ENCODE measurements at places on chromosomes 16 and 17.

DNA sequence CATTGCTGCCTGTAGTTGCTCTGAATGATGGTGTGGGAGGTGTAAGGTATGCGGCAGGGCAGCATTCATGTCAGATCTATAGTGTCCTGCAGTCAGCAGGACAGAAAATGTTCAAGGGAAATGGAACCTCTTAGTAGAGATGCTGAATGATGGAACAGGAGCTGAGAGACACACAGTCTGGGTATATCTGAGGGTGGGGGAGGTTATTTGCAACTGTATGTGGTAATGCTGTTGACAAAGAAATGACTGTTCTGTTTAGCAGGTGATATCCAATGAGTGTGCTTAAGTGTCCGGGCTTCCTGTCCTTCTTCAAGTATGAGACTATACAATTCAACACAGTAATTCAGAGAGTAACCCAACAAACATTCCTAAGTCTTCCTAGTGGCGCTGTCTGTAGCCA, 46.6 kb downstream of the STH start:
- no peak for DNase-seq

GRCh38 chr17:850851-851763, 69.0 kb downstream of the MRM3 start:
- peak; percentile 61 for DNase-seq

DNA sequence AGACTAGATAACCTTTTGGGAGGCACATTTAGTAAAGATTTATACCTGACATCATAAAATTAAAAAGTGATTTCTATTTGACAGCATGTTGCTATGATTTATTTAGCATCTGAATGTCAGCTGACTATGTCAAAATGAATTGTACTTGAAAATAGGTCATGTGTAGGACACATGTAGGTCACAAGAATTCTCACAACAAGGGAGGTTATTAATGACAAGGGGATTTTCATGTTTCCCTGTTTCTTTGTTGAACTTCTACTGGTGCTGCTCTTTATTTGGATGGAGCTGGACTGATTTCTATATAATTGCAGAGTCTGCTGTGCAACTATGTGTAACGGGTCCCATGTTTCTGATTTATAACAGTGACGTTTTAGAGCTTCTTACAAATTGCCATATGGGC, 144.4 kb downstream of the CNTNAP4 start:
- no peak for DNase-seq

GRCh38 chr16:49618955-49619354, 237.0 kb downstream of the ZNF423 start:
- DNase-seq: no peak

- DNase-seq: no peak
These were observed 45.0 kb downstream of the SOST start for GRCh38 chr17:43713494-43714162.

GRCh38 chr17:47966079-47966519, 4.8 kb upstream of the CDK5RAP3 start:
- DNase-seq: no peak

GRCh38 chr17:9007052-9007714, 14.1 kb upstream of the NTN1 start:
- DNase-seq: no peak

- peak; percentile 94 for DNase-seq
These were observed 147.4 kb upstream of the TBX2 start for GRCh38 chr17:61251939-61252865.

- no peak for DNase-seq
These were observed 30.5 kb downstream of the NSMCE1 start for GRCh38 chr16:27238016-27238587.

DNA sequence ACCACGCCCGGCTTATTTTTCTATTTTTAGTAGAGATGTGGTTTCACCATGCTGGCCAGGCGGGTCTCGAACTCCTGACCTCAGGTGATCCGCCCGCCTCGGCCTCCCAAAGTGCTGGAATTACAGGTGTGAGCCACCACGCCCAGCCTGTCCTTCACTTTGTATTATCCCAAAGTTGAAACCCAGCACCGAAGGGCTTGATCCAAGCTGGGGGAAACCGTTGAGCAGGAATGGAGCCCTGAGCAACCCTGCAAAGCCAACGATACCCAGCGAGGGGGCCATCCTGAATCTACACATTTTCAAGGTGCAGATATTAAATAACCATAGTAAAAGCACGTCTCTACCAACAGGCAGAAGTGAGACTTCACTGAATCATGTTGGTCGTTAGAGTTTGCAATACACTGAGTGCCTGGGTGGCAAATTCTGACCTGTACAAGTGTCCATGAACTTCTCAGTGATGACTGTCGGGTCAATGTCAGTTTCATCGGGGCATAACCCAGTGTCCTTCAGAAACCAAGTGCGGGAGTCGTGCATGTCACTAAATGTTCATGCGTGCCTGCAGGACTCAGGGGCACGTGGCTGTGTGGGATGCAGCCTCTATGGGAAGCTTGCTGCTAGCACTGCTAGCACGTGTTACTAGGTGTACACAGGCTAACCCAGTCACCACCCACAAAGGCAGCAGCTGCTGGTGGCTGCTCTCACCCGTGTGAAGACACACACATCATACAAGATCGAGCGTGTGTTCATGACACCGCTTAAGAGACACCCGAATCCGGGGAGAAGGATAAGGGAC, 10.5 kb upstream of the RBFOX3 start:
- DNase-seq: no peak

DNA sequence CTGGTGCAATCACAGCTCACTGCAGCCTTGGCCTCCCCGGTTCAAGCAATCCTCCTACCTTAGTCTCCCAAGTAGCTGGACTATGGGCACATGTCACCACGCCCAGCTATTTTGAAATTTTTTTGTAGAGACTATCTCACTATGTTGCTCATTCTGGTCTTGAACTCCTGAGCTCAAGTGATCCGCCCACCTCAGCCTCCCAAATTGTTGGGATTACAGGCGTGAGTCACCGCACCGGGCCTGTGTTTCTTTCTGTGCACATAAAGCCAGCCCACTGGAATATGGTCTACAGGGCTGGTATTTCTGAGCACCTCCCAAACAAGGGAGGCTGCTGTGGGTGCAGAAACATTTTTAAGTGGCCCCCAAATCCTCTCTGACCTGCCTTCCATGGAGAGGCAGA, 8.4 kb downstream of the TMEM95 start:
- DNase-seq: no peak

DNA sequence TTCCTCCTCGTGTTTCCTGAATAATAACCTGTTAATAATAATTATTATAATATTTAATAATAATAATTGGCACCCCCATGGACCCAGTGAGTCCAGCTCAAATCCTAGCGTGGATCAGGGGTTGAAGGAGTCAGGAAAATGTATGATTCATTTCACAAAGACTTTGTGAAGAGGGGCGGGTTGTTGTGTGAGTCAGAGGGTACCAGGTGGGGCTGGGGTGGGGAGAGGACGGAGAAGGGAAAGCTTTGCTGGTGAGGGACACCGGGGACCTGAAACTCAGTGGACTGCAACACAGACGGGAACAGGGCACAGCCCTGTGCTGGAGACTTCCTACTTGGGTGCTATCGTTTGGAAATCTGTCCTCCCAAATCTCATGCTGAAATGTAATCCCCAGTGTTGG, 3.1 kb upstream of the ADORA2B start:
- DNase-seq: no peak

DNA sequence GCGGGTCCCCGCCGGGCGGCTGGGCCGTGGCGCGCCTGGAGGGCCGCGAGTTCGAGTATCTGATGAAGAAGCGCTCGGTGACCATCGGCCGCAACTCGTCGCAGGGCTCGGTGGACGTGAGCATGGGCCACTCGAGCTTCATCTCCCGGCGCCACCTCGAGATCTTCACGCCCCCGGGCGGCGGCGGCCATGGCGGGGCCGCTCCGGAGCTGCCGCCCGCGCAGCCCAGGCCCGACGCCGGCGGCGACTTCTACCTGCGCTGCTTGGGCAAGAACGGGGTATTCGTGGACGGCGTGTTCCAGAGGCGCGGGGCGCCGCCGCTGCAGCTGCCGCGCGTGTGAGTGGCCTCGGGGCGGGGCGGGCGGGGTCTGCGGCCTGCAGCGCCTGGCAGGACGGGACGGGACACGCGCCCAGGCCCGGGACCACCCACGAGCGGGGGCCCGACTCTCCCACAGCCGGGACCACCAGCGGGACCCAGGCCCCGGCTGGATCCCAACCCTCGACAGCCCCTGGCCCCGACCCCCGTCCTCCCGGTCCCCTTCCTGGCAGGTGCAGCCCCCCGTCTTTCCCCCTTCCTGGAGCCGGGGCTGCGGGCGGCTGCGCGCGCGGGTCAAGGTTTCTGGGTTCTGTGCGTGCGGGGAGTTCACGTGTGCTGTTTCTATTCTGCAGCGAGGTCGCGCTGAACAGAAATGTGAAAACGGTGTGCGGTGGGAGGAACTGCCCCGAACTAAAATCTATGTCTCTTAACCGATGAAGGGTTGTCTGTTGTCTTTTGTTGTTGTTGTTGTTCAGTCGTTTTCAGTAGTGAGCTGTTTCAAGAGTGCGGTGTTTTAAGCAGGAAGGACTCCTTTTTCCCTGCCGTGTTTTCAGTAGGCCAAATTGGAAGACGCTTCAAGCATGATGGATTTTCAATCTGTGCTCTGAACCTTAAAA, 705 bp downstream of the FOXK2 start:
- DNase-seq: peak; percentile 48

DNA sequence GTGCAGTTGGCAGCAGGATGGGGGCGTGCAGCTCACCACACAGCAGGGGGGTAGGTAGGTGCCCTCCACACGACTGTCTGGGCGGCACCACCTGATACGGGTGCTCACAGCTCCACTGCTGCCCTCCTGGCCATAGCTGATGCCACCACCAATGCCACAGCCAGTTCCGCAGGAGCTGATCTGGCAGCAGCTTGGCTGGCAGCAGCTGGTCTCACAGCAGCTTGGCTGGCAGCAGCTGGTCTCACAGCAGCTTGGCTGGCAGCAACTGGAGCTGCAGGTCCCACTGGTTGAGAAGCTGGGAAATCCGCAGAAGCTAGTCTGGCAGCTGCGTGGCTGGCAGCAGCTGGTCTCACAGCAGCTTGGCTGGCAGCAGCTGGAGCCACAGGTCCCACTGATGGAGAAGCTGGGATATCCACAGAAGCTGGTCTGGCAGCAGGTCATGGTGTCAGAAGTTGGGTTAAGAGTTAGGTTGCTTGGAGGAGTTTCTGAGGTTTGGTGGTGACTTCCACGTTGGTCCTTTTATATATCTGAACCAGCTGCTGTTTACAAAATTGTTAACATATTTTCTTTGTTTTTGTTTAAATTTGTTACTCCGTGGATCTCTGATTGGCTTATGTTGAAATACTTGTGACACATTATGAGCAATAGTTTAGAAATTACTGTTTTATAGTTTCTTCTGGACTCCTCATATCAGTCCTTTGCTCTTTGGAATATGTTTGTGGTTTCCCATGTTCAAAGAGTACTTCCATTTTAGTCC, at the start of gene KRTAP1-5:
TSS of gene KRTAP1-5 (minus strand) at position 494 of the 757 bp plus-strand sequence. CDS start at position 441, 53 bp downstream.
- peak; percentile 23 for DNase-seq

- DNase-seq: no peak
These were observed 49.8 kb downstream of the MEAK7 start for GRCh38 chr16:84454611-84455010.

DNA sequence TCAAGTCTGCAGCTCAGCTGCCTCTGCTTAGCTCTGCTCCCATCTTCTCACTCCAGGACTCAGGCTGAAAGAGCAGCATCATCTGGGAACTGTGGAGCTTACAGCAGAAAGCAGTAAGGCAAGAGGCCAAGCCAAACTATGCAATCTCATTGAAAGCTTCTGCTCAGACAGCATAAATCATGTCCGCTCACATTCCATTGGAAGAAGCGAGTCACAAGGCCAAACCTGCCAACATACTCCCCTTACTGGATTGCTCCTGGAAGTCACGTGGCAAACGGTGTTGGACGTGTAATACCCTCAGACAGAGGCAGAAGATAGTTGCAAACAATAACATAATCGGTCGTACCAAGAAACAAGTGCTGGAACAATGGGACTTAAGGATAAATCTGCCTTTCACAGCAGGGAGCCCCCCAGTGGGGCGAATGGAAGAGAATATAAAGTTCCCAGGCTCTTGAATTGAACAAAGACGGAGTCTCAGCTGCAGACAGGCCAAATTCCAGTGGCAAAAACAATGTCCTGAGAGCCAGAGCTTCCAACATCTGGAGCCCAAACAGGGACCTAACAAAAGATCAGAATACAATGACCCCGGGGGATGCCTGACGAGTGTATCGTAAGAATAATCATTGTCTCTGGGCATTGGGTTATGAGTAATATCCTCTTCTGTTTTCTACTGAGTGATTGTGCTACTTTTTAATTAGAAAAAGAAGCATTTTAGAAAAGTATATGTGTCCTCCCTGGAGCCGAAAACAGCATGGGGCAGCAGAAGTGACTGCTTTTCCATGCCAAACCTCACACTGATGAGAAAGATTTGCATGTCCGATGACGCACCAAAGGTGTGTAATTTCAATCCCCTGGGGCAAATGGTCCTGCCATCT, 68.4 kb downstream of the CMC2 start:
- DNase-seq: peak; percentile 85

- peak; percentile 92 for DNase-seq
These were observed at the start of gene CTF1 for GRCh38 chr16:30896261-30896888. TSS of gene CTF1 (plus strand) at chr16:30896614. CDS start at chr16:30896644, 30 bp downstream.

DNA sequence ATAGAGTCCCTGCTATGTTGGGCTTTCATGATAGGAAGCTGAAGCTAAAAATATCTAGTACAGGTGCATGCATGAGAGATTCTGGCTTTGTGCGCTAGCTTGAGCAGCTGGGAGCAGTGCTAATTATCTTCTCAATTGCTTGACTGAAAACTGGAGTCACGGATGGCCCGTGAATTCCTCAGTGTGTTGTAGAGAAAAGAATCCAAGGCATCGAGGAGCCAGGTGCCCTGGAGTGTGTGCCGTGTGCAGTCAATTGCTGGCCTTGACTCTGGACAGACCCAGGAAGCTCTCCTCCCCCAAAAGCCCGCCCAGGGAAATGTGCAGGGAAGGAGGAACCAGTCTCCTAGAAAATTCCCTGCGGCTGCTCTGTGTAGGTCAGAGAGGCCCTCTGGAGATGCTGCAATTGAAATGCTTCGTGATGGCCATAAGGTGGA, 14.2 kb downstream of the LGALS3BP start:
- no peak for DNase-seq

DNA sequence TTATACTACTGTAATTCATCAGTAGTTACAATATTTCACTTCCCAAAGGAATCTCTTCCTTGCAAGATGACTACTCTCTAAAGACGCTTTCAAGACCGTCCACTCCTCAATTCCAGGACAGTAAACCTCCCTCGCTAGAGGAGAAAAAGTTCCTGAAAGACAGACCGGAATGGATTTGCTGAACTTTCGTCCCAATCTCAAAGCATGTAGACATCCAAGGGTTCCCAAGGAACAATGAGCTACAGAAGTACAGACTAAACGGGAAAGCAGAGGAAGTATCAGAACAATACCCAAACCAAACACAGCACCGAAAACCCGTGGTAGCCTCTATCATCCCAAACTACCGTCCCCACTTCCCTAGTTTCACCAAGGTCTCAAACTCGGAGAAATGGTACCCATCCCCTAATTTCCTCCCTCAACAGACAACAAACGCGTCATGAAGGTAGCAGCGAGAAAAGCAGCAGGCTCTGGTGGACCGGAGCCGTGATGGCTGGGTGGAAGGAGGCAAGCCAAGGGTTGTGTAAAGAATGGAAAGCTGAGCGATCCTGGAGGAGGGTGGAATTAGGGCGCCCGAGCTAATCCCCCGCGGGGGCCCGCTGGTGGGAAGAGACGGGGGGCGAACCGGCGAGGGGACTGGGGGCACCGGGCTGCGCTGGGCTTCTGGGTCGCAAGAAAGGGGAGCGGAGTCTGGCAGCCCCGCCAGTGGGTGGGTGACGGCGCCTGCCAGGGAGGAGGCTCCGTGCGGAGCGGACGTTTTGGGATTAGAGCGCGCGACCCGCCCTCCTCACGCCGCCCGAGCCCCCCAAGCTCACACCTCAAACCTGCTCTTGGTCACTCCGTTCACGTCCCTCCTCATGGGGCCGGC, 647 bp downstream of the FBXL20 start:
- DNase-seq: peak; percentile 42

- no peak for DNase-seq
These were observed 102.7 kb downstream of the UTP18 start for GRCh38 chr17:51362811-51363585.
